Activated naive CD4-positive, alpha-beta T cell (primary cell): ENCODE measurements at places on chromosomes 1 and 21.

GRCh38 chr1:39845569-39846566 lies 37.4 kb downstream of the TRIT1 start:
- DNase-seq, result peak; percentile 37

GRCh38 chr1:35226546-35226945 lies 33.6 kb upstream of the SFPQ start:
- no peak for DNase-seq

DNA sequence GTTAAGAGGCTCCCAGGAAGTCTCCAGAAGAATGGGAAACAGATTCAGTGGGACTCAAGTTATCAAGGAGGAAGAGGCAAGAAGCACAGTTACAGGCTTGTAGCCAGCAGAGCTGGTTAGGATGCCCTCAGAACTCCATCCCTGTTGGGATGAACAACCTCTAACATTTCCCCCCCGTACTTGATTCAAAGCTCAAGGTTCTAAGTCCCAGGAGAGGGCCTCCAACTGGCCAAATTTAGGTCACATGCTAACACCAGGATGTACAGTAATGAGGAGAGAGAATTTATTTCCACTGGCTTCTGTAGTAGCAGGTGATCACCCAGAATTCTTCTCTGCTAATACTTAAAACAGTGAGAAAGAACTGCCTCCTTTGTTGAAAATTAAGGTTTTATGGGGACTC lies 22.3 kb upstream of the HSPA13 start:
- no peak for DNase-seq

GRCh38 chr1:27938488-27938887 lies 3.7 kb downstream of the SMPDL3B start:
- no peak for DNase-seq

DNA sequence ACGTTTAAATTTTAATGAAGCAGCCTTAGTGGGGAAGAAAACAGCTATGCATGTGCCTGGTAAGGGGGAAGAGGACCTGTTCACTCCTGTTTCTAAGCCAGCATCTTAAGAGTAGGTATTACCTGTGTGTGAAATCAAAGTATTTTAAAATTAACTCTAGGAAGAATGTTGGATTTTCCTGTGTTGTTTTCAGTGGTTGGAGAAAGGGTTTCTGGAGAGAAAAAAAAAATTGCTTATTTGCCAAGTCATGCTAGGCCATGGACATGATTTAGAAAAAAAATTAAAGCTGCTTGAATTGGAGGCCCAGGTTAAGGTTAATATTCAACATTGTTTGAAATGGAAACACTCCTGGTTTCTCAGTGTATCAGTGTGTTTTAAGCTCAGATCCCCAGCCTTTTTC lies 42.9 kb upstream of the DNAJC6 start:
- no peak for DNase-seq

DNA sequence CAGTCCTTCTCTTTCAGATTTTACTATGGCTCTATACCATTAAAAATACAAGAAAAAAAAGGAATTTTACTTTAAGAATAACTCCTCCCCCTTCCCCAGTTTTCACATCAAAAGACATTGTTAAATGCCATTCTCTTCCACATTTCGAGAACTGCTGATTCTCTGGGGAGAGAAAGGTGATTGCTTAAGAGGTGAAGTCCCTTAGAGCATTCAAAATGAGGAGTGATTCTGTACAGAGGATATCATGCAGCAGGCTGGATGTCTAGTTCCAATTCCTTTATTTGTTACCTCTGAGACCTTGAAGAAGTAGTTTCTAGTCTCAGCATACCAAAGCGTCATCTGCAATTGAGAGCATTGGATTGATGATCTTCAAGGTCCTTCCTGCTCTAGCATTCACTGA lies 46.9 kb downstream of the FMO3 start:
- no peak for DNase-seq
